Esophagus mucosa (tissue), 1 donor: ENCODE measurements at places on chromosomes 6 and 20. TPM values are rescaled to one million over a fixed set of nuclear protein-coding genes. Genes with fewer than 3 reads are reported as not detected.

The BTBD9 gene
- total RNA-seq, result 13.4 TPM

The BTN3A1 gene
- 6.2 TPM for total RNA-seq

The ZBTB12 gene
- 2.0 TPM for total RNA-seq

The ZFP57 gene
- total RNA-seq, result 2.1 TPM

The NKX2-2 gene
- total RNA-seq, result not detected

The STX11 gene
- 5.5 TPM for total RNA-seq

The C2 gene
- total RNA-seq, result 2.9 TPM

GRCh38 chr6:105251689-105252088 is 71.9 kb upstream of the POPDC3 start:
- no peak for ATAC-seq

GRCh38 chr6:27157459-27158315 is 89.8 kb upstream of the PRSS16 start:
- ATAC-seq, result peak; percentile 76

- peak; percentile 94 for ATAC-seq
Measured at GRCh38 chr6:139743664-139744437, 369.4 kb upstream of the CITED2 start.

GRCh38 chr6:136764517-136764993 is 27.7 kb downstream of the MAP3K5 start:
- peak; percentile 35 for ATAC-seq

DNA sequence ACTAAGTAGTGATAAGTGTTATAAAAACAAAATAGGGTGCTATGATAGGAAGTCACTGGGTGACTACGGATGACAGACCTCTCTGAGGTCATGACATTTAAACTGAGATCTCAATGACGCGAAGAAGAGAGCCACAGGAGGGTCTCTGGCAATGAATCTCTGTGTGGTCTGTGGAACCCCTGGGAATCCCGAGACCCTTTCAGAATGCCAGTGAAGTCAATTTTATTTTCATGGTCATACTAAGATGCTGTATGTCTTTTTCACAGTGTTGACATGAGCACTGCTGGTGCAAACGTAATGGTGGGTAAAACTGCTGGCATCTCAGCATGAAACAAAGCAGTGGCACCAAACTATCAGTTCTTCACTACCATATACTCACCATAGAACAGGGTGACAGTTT is 155.0 kb downstream of the GJA10 start:
- ATAC-seq, result no peak

GRCh38 chr6:139858429-139858828 is 484.0 kb upstream of the CITED2 start:
- peak; percentile 77 for ATAC-seq

DNA sequence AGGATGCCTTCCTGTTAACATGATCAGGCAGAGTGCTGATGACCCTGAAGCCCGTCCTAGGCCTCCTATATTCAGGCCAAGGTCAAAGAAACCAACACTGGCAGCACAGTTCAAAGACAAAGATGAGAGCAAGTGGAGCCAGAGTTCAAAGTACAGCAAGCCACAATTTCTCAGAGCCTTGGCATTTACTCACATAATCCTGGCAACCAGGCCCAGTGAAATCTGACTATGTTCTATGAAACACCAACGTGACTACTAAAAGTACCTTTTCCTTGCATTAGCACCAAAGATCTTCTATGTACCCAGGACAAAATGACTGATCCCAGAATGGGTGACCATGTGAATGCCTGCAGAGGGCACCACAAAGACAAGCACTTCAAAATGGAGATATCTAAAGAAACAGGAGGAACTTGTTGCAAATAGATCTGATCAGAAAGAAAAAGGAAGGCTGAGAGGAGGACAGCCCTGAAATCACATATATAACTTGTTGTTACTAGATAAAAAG is 3.9 kb downstream of the NFS1 start:
- no peak for ATAC-seq

- no peak for ATAC-seq
Measured at GRCh38 chr6:33235221-33235634, 26.9 kb downstream of the RING1 start.

- no peak for ATAC-seq
Measured at GRCh38 chr6:44738601-44739146, 351.2 kb downstream of the CDC5L start.

- no peak for ATAC-seq
Measured at GRCh38 chr20:50799176-50799889, 4.5 kb downstream of the BCAS4 start.

DNA sequence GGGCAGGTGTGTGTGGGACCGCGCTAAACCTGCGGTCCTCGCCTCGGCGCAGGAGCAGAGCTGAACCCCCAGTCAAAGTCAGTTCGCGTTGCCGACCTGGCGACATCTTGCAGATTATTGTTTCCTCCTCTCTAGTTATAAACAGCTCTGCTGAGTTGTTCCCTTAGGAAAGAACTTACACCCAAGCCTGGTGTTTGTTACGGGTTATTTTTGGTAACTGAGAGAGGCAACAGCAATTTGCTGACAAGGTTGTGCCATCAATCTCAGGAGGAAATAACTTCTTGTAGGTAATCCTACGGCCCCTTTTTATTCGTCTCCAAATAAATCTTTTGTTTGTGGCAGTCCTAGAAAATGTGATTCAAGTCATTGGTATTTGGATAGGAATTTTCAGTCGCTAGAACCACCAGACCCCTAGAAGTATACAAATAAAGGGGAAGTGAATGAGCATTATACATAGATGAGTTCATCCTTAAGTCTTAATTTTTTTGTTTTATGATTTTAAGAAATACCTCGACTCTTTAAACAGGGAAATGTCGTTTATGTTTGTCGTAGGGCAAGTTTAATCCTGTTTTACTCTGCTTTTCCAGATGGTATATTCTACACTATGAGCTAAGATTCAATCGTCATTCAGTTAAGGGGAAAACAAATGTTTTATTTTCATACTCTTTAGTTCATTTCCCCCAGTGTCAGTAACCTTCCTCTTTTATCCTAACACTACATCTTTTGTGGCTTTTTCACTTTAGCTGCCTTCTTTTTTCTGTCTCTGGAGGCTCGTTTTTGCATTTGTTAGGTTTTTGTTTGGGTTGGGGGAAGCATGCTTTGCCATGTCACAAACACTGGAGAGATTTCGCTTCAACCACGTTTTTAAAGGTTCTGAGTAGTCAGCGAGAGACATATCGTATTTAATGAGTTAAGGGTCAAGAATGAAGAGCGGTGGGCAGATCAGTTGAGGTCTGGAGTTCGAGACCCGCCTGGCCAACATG is 1.2 kb downstream of the PM20D2 start:
- ATAC-seq, result no peak

GRCh38 chr6:25498505-25498904 is 153.5 kb upstream of the SCGN start:
- ATAC-seq, result no peak

GRCh38 chr20:62638679-62639406 is 3.5 kb upstream of the SLCO4A1 start:
- ATAC-seq, result no peak
